ENCODE measurements at places on chromosomes 5 and 9. TPM values are rescaled to one million over a fixed set of nuclear protein-coding genes. Genes with fewer than 3 reads are reported as not detected.
A peak's percentile ranks its signal among the peaks of the same experiment; 100 is the strongest.

GRCh38 chr5:1497242-1497777 lies 26.4 kb downstream of the LPCAT1 start:
- no peak for DNase-seq

Gene IFNA5
- total RNA-seq = not detected

Gene CCNB1
- total RNA-seq = 2.2 TPM

Gene STKLD1
- 0.81 TPM for total RNA-seq

- DNase-seq = no peak
Observed at GRCh38 chr5:61177716-61178115, 15.4 kb upstream of the SMIM15 start.

DNA sequence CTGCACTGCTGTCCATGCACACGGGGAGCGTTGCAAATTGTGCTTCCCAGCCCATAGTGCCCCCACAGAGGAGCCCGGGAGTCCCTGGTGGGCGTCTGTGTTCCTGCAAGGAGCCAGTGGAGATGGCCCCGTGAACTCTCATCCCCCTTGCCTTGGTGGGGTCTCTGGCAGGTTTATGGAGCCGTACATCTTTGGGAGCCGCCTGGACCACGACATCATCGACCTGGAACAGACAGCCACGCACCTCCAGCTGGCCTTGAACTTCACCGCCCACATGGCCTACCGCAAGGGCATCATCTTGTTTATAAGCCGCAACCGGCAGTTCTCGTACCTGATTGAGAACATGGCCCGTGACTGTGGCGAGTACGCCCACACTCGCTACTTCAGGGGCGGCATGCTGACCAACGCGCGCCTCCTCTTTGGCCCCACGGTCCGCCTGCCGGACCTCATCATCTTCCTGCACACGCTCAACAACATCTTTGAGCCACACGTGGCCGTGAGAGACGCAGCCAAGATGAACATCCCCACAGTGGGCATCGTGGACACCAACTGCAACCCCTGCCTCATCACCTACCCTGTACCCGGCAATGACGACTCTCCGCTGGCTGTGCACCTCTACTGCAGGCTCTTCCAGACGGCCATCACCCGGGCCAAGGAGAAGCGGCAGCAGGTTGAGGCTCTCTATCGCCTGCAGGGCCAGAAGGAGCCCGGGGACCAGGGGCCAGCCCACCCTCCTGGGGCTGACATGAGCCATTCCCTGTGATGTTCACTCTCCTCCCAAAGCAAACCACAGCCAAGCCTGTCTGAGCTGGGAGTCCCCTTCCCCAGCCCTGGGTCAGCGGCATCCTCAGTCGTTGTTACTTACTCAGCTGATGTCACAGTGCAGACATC lies 3.1 kb downstream of the MRPS2 start:
- no peak for DNase-seq

DNA sequence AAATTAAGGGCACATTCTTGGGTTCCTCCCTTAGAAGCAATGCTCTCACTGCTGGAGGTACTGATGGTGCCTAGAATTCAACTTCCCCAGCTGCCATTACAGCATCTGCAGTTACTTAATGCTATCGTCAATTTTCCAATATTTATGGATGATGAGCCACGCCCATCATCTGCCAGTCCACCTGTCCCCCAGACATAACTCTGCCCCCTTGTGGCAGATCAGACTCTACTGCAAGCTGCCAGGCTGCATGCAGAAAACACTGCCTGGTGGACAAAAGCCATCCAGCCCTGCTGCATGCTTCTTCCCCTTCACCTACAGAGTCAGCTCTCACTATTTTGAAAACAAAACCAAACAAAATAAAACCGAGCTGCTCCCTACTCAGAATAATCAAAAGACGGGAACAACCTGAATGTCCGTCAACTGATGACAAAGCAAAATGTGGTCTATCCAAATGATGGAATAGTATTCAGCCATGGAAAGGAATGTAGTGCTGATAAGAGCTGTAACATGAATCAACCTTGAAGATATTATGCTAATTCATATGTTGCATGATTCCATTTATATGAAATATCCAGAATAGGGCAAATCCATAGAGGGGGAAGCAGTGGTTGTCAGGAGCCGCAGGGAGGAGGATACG lies 66.4 kb downstream of the RETREG1 start:
- DNase-seq = no peak

Gene ZNF367
- total RNA-seq = 6.9 TPM

GRCh38 chr9:96383165-96383942 lies at the start of gene SLC35D2:
Gene SLC35D2 (minus strand): TSS chr9:96383711. CDS start chr9:96383634, 77 bp downstream.
- DNase-seq = no peak

Gene OXCT1
- total RNA-seq = 26.5 TPM

GRCh38 chr5:91291628-91292569 lies 91.2 kb downstream of the ARRDC3 start:
- no peak for DNase-seq

GRCh38 chr5:520850-521226 lies 3.4 kb downstream of the SLC9A3 start:
- no peak for DNase-seq

DNA sequence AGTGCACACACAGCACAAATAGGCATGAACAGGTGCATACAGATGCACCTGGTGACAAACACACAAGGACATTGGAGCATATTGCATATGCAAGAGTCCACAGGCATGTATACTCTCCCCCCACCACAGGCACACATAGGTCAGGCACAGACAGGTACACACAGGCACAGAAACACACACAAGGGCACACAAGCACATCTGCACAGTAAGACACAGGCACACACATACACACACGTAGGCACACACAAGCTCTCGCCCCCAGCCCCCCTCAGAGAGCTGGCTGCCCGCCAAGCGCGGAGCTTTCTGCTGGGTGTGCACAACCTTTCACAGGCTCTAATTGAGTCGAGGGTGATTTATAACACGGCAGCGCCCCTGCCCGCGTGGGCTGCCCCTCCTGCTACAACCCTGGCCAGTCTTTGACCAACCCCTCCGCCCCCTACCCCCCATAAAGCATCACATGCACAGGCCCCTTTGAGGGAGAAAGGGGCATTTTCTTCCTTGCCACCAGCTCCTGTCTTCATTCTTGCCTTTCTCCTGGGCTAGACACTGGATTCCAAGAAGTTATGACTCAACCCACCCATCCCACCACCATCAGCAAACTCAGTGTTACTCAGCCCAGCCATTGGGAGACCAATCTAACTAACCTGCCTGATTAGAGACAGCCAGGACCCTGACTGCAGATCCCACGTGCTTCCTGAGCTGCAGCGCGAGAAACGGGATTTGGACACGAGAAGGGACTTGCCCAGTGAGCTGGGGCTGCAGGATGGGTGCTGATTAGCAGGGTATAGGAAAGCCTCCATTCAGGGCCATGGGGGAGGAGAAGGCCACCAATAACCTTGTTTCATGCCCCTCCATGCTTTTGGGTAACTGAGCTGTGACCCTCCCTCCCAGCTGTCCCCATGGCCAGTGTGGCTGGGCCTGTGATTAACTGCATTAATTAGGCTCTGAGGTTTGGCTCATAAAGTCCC lies 42.8 kb upstream of the PSD2 start:
- DNase-seq = no peak

DNA sequence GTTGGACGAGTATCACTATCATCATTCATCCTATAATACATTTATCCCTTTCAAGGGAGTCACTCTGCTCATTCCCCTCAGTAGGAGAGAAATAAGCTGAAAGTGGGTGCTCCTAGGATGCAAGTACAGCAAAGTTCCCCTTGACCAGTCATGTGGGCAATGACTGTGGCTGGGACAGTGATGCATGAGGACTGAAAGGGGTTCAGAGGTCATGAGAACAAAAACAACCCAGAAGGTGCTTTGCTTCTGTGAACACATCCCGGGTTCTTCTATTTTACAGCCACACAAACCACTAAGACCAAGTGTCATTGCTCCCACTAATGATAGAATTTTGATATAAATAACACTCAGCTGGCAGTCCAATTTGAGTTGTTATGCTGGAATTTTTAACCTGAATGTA lies 177.8 kb upstream of the ADCY2 start:
- DNase-seq = no peak

DNA sequence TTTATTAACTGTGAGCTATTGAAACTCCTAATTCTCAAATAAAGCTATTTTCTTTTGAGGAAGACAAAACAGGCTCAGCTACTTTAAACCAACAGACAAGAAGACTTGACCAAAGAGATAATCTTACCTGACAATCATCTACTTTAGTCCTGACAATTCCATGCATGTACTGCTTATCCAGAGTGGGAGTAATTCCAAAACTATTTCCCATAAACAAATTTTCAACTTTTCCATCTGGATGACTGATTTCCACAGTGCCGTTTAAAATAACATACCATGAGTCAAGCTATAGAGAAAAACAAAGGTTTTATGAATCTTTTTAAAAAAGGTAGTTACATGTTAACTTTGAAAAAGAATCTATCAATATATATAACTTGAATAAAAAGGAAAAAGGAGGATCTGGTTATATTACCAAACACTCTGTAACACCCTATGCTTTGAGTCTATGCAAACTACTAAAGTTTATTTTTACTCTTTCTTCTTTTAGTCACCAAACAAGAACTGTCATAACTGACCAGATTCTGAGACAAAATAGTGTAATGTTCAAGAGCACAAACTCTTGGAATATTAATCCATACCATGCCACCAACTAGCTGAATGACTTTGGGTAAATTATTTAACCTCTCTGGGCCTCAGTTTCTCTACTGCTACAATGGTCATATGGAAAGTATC lies 129.7 kb downstream of the RAPGEF6 start:
- DNase-seq = no peak

DNA sequence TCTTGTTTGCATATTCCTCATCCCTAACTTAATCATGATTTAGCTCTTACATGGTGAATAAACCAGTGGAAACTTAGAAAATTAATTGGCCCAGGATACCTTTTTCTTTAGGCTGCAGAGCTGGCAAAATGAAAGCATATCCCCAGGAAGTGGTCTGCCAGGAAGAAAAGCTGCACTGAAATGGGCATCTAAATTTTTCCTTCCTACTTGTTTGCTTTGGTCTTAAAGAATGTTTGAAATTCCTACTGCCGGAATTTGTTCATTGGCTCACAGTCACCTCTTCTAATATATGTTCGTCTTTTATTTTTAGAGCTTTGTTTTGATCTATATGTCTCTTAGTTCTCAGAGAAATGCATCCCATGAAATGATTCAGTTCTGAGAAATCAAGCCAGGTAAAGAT lies 113.2 kb upstream of the ELL2 start:
- DNase-seq = no peak

DNA sequence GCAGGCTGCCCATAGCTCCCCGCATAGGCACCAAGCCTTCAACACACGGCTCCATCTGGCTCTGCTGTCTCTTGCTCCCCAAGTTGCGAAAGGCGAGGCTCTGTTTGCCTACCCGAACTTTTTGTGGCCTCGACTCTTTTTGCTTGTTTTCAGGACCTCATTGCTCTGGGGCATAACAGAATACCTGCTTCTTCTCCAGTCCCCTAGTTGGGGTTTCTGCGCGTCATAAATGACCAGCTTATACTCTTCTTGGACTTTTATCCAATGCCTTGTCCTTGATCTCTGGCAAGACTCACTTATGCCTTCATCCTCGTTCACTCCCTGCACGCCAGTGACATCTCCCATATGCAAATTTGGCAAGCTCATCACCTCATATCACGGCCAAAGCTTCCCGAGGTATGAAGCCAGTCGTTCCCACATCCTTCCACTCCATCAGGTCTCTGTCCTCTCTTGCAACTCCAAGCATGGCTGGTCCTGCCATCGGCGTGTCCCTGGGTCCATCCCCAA lies 238.8 kb upstream of the ADAMTS16 start:
- no peak for DNase-seq

GRCh38 chr9:38160613-38161215 lies 91.7 kb upstream of the SHB start:
- peak; percentile 30 for DNase-seq

DNA sequence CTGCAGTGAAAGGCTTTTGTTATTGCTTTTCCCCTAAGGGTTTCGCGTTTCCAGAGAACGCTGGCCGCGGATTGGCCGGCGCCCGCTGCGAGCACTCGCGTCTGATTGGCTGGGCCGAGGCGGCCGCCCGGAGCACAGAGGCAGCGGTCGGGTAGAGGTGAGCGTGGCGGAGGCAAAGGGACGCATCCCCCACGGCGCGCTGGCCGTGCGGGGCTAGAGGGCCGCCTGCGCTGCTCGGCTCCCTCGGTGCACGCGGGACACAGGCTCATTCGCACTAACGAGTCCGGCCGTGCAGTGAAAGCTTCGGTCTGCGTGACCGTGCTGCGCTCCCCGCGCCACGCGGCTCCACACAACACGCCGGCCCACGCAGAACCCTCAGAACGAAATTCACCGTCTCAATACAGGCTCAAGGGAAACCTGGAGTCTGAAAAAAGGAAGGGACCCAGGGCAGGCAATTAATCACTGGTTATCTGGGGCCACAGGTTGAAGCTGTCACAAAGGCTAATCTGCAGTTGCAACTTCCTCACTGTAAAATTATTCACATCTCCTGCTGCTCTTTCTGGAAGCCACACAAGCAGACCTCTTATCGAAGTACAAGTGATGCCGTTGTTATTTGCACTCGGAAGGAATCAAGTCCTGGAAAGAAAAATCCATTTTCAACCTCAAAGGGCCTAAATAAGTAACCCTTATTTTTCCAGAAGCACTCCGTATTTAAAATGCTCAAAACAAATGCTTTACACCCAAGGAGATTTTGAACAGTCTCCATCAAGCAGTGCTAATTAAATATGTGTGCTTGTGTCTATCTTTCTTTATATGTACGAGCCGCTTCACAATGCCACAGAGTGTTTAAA lies 94.6 kb downstream of the ZNF608 start:
- no peak for DNase-seq

Gene SOX30
- total RNA-seq = 0.44 TPM

Gene SEMA6A
- total RNA-seq = not detected

Gene SPATA31A7
- total RNA-seq = not detected

Gene SH3TC2
- 5.6 TPM for total RNA-seq

Gene OLFM1
- total RNA-seq = not detected

Gene CRB2
- not detected for total RNA-seq

- no peak for DNase-seq
Observed at GRCh38 chr5:119396030-119396664, 40.3 kb downstream of the TNFAIP8 start.

GRCh38 chr5:160357861-160358411 lies 12.5 kb downstream of the C1QTNF2 start:
- DNase-seq = no peak

GRCh38 chr5:466661-467310 lies 23.8 kb downstream of the EXOC3 start:
- no peak for DNase-seq

Gene MARVELD2
- 0.26 TPM for total RNA-seq

Gene PLEKHG4B
- total RNA-seq = 0.55 TPM

GRCh38 chr5:2066373-2066772 lies 183.6 kb upstream of the IRX4 start:
- DNase-seq = no peak

DNA sequence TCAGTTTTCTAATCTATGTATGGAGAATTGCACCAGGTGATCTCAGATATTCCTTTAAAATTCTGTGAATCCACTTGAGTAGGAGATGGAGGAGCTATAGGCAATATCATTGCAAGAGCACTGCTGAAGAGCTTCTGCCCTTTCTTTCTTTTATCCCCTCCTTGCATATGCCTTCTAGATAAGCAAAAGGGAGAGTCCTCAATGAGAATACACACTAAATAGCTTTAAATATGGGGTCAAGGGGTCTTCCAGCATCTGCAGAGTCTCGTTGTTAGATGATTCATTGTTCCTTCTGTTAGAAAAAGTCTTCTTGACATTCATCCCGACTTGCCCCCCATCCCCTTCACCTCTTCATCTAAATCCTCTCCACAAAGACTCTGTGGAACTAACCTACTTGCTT lies 156.1 kb downstream of the PIK3R1 start:
- no peak for DNase-seq

GRCh38 chr5:111478898-111479297 lies 33.4 kb downstream of the STARD4 start:
- no peak for DNase-seq

Gene TNC
- not detected for total RNA-seq

GRCh38 chr9:121598965-121599871 lies 52.2 kb upstream of the DAB2IP start:
- DNase-seq = no peak
